ENCODE measurements at places on chromosomes 3 and 15.

DNA sequence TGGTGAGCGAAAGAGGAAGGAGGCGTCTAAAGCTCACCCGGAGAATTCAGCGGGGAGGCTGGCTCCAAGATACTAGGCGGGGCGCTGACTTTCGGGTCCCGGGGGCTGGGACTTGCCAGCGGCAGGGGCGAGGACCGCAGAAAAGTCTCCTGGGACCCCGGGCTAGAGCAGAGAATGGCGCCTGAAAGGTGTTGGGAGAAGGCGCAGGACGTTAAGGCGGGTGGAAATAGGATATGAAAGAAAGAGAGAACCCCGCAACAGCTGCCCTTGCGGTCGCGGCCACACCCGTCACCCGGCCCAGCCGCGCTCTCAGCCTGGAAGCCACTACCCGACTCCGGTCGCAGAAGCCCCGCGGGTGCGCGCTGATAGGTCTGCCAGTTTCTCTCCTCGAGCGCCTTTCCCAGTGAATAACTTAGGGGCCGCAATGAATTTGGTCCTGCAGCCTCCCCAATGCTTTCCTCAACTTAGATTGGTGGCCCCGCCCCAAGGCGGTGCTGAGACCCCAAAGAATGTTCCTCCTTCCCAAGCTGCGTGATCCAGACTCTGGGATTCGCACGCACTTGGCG lies 604 bp downstream of the LTK start:
- DNase-seq: no peak

- no peak for DNase-seq
Observed at GRCh38 chr3:107651782-107652181, 129.0 kb downstream of the BBX start.

DNA sequence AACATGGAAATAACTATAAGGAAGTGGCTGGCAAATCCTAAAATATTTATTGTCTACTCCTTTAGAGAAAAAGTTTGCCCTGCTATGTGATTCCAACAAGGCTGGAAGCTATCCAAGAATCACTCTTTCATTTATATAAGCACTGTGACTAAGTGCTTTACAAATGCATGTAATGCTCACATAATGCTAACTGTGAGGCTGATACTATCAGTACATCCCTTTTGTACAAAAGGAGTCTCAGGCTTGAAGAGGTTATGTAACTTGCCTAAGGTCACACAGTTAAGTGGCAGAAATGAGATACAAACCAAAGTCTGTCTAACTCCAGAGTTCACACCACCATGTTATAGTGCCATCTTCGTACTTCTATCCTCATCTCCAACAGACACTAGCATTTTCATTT lies 17.0 kb downstream of the TOPBP1 start:
- DNase-seq: peak; percentile 87

DNA sequence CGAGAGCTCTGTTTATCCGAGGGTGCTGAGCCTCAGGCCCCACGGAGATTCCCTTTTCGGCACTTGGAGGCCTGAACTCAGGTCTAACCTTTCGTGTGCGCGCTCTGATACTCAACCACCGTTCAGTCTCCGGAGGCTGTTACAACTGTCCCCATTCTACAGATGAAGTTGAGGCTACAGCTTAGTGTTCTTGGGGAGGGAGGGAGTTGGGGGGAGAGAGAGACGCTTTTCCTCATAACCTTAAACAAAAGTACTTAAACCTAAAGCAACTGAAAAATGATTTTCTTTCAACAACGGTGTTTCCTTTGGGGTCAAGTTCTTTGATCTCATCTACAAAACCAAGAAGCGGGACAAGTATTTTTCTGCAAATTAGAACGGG lies 952 bp upstream of the CHST2 start:
- no peak for DNase-seq

DNA sequence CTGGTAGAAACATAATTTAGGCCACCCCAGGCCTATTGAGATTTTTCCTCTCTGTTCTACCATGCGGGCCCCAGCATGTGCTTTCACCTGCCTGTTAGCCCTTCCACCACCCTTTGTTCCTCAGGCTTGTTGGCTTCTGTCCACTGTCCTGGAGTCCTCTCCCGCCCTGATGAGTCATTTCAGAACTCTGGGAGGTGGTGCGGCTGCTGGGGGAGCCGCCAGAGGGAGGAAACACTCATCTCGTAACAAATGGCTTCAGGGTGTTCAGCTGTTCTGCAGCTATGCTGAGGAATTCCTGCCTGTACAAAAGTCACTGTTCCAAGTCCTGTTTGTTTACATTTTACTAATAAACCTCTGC lies 36.3 kb downstream of the LRTM1 start:
- peak; percentile 72 for DNase-seq
